ENCODE measurements at places on chromosomes 5 and 9.

- no peak for DNase-seq
Observed at GRCh38 chr5:55151923-55152842, 7.8 kb upstream of the GPX8 start.

GRCh38 chr9:122053064-122053463, 40.0 kb downstream of the TTLL11 start:
- DNase-seq = no peak

- no peak for DNase-seq
Observed at GRCh38 chr9:128621730-128622455, 34.8 kb downstream of the DYNC2I2 start.

- DNase-seq = no peak
Observed at GRCh38 chr5:12323637-12324229, 419.5 kb upstream of the CTNND2 start.

DNA sequence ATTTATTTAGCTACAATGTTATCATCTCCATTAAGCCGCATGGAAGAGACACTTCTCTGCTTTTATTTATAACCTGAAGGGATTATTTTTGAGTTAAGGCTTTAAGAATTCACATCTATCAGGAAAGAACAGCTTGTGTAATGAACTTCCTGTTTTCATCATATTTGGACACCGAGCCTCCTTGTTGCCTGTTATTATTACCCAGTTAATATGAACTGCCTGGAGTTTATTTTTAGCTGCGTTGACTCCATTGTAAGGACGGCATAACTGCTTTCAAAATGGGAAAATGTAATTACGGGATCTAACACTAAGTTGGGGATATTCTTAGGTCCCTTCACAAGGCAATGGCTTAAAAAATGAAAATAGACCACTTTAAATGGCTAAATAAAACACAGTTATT, 89.0 kb upstream of the NR4A3 start:
- DNase-seq = no peak

DNA sequence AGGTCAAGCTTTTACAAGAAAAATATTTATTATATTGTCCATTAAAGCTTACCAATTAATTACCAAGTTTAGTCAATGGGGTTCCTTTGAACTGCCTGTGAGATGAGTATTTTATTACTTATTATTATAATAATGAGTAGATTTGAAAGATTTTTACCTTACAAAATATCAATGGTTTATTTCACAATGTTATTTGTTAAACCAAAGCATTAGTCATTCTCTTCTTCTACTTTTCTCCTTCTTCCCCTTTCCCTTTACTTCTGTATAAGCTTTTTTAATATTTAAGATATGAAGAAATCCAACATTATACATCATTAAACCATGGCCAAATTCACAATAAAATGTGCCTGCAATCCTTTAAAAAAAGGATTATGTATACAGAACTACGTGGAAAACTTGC, 369.5 kb downstream of the ARL15 start:
- no peak for DNase-seq

DNA sequence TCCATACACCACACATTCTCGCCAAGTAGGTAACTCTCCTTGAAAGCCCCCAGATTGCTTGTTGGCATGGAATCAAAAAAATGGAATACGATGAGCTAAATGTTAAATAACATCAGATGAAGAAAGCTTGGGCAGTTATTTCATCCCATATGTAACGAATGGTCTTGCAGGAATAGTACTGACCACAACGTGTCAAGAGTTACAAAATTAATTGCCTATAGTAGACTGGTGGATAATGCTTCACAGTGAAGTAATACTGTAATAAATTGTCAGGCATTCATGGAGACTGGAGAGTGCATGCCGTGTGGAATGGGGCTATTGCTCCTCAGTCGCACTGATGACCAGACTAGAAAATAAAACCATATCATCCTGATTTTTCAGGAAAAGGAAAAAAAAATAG, 1628.7 kb downstream of the MAT2B start:
- DNase-seq = no peak

- no peak for DNase-seq
Observed at GRCh38 chr9:121708768-121709488, 57.5 kb downstream of the DAB2IP start.

DNA sequence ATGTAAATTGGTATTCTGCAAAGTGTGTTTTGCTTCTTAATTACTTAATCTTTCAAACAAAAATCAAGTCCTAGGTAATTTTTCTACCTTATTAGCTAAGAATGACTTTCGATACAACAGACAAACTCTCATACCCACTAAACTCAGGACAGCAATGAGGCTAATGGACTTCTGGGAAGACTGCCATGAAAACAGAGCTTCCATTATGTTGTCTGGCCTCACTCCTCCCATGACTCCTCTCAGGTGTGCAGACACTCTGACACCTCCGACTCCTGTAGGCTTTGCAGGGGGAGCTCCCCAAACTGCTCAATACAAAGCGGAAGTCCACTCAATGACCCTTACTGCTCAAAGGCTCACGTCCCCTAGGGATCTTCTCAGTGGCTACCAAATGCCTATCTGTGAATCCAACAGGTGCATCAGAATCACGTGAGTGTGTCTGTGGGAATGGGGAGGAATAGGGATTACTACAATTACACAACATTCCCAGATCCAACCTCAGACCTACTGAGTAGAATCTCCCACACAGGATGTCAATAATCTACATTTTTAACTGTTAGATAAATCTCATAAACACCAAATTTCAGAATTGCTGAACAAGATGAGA, 289.9 kb downstream of the RAB3C start:
- no peak for DNase-seq

GRCh38 chr5:144205141-144205551, 34.5 kb downstream of the KCTD16 start:
- peak; percentile 66 for DNase-seq

DNA sequence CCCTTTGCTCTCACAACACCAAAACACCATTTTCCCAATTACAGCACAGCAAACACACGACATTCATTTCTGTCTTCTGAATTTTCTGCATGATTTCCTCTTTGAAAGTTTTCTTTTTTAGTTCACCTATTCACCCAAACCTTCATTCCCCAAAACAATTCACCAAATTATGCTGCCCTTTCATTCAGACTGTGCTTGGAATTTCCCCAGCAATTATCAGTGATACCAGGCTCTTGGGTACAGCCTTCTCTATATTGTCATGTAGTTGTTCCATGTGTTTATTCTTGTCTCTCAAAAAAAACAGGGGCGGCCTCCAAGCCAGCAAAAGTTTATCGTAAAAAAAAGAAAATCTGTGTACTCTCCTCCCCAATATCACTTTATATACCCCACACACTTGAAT, 9.0 kb upstream of the LIX1 start:
- DNase-seq = no peak

DNA sequence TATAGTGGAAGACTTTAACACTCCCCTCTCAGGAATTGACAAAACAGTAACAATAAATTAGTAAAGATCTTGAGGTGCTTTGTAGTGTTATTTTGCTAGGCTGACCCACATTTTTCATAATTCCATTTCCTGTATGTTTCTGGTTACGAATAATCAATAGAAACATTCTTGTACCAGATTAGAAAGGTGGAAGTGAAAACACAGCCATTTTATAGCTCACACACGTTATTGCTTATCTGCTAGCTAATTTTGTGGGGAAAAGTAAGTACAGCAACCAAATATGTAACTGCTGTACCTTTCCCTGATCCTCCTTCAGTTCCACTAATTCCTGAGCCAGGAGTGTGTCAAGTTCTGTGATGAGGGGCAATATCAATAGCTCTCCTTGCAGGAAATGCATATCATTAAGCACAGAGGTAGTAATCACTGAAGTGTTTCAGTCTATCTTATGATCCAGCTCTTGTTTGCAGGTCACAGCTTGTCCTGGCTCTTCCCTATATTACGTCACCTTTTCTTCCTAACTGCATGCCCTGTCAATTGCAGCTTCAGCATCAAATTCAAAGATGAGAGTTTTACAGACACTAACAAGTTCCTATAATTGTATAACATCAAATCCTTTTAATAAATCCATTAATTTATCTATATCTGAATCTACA, 59.4 kb downstream of the MINAR2 start:
- no peak for DNase-seq

Measured in hepatocyte (in vitro differentiated cells).